Airway epithelial cell (primary cell): ENCODE measurements at places on chromosomes 11 and 22. TPM values are rescaled to one million over a fixed set of nuclear protein-coding genes. Genes with fewer than 3 reads are reported as not detected.

The HIC2 gene
- total RNA-seq = 3.3 and 4.4 TPM in 2 replicates

The NXPE1 gene
- total RNA-seq = not detected in 2 replicates

The LMO1 gene
- not detected in 2 replicates for total RNA-seq

The OR51I1 gene
- not detected in 2 replicates for total RNA-seq

The KREMEN1 gene
- total RNA-seq = 16.2 and 30.4 TPM in 2 replicates

The UBQLN3 gene
- total RNA-seq = not detected in 2 replicates

The HOATZ gene
- not detected in 2 replicates for total RNA-seq

The PHETA2 gene
- 1.7 and 4.7 TPM in 2 replicates for total RNA-seq
